ENCODE measurements at places on chromosomes 11 and 22.

GRCh38 chr11:12128301-12128751, 17.9 kb downstream of the MICAL2 start:
- DNase-seq: no peak

DNA sequence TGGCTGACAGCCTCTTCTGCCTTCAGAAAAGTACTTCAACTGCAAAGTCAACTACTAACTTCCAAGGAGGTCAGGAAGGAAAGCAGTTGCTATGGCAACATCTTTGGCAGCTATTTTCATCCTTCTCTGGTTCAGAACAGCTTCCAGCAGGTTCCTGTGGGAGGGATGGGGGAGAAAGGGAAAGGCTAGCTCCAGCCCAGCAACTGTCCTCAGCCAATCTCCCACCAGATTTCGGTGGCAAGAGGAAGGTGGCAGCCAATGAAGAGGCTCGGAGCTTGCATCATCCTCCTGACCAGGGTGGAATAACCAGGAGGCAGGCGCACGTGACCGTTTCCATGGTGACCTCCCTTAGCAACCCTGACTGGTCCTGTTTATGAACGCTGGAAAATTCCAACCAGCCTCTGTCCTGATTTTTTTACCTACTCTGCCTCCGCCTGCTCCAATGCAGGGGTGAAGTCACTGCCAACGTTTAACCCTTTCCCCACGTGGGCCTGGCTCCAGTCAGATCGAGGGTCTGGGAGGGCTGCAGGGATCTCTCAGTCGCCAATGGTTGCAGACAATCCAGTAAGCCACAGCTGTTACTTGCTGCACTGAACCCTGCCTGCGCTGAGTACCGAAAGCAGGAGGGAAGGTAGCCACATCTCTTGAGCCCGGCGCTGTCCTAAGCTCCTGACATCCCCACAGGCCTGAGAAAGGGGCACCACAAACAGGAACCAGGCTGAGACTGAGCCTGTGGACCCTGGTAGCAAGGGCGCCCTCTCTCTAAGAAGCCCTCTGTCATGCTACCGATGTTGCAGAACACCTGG, 11.2 kb upstream of the MALAT1 start:
- peak; percentile 94 for DNase-seq

GRCh38 chr11:71447791-71448256, 369 bp downstream of the DHCR7 start:
- DNase-seq: no peak

GRCh38 chr11:78365381-78365792, 52.2 kb downstream of the GAB2 start:
- DNase-seq: no peak

DNA sequence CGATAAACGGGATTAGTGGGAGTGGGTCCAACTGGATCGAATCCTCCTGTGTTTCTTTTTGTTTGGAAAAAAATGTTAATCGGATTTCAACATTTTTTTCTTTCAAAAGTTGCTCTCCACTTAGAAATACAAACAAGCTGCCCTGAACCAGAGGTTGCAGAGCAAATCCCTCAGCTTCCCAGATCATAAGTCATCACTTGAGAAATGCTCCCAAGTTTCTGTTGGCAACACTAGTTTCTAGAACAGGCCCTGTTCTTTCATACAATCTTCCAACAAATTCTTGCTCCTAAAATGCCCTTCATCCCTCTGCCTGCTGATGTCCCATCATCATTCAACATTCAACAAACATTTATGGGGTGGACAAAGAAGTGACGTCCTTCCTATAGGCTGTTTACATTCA, 1.3 kb upstream of the MLC1 start:
- no peak for DNase-seq

GRCh38 chr22:36182857-36183256, 18.8 kb downstream of the APOL4 start:
- DNase-seq: no peak

- DNase-seq: no peak
Observed at GRCh38 chr22:45206233-45206632, 34.5 kb downstream of the KIAA0930 start.

DNA sequence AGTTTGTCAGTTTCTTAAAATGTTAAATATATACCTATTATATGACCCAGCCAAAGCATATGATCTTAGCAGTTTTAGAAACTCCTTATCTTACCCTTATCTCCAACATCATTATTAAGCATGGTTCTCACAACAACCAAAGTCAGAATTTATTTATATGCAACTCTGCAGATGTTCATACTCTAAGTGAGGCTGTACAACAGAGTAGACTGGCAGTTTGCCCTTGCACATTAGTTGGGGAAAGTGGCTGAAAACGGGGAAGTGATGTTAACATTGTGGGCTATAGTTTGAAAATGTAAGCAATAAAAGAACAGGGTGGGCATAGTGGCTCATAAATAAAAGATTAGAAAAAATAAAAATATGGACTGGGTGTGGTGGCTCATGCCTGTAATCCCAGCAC, 49.7 kb downstream of the ATG16L2 start:
- no peak for DNase-seq

DNA sequence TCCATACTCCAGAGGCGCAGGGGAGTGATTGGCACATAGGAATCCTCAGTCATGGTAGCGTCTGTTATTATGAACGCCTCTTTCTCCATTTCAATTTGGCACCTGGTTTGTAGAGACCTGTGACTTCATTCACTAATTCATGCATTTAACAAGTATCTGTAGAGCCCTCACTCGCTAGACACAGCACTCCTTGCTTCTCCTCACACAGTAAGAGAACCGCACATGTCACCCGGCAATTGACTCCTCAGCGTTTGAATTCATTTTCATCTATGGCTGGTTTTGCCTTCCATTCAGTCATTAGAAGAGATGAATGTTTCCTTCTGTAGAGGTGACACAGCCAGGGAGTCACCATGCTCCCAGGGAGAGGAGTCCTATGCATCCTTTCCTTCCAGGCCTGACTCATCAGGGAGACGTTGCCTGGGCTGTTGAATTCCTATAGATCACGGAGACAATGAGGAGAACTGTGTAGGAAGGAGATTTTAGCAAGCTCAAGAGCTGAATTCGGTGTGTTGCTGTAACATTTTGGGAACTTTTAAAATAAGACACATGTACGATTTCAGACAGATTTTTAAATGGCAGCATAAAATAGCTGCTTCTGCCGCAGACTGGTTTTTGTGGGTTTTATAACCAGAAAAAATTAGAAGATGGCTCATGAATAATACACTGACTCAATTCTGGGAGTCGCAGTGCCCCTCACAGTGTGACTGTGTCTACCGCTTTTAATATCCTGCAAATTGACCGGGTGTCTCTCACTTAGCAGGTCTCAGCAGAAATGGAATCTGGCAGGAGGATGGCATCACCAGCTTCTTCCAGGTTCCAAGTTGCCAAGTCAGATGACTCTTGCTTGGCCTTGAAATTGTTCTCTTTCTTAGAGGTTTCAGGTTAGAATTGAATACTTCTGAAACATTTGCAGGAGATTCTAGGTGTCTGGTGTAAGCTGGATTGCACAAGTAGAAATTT, 44.4 kb upstream of the CLMP start:
- no peak for DNase-seq

- no peak for DNase-seq
Observed at GRCh38 chr11:126607374-126607773, 251.9 kb downstream of the ST3GAL4 start.

- no peak for DNase-seq
Observed at GRCh38 chr22:47116426-47117341, 354.2 kb downstream of the TBC1D22A start.

DNA sequence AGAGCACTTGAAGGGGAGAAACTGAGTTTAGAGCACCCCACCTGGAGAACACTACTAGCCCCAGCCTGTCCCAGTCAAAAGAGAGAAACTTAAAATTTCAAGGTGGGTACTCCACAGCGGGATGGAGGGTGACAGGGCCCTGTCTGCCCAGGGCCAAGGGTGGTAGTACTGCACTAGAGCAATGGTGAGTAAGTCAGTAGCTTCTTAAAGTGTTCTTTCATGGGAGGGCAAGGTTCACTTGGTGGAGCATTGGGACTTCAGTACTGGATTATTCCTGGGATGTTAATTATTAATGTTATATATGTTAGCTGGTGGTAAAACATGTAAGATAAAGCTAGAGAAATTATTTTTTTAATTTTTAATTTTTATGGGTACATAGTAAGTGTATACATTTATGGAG, 28.5 kb upstream of the AQP11 start:
- no peak for DNase-seq

- no peak for DNase-seq
Observed at GRCh38 chr11:116312570-116313391, 460.0 kb downstream of the BUD13 start.

GRCh38 chr11:129846508-129847335, 31.1 kb downstream of the TMEM45B start:
- DNase-seq: peak; percentile 5

DNA sequence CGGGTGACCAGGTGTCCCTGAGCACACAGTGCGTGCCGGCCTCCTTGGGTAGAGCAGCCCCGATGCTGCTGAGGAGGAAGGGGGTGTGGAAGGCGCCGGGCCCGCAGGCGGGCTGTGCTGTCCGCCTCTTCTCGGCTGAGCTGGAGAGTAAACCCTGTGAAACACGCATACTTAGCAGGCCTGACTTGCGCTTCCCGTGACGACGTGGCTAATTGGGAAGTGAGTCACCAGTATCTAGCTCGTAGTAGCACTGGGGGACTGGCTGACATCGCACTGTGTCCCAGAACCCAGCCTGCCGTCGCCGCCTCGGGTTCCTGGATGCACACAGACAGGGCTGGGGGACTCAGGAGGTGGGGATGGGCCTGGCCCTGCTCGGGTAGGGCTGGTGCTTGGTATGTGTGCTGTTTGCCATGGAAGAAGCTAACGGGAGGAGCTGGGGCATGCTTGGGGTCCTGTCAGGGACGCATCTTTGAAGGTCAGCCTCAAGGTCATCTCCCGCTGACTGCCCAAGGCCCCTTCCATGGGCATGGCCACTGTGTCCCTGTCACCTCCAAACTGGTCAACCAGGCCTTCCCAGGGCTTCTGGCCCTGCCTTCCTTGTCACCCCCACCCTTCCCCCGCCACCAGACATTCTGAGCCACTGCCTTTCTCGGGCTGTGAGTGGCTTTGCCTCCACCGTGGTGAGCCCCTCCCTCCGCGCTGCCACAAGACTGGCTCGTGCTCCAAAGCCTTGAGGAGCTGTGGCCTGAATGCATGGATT, 1327.0 kb downstream of the BRD1 start:
- no peak for DNase-seq

GRCh38 chr11:29328961-29329441, 687.8 kb downstream of the KCNA4 start:
- no peak for DNase-seq

DNA sequence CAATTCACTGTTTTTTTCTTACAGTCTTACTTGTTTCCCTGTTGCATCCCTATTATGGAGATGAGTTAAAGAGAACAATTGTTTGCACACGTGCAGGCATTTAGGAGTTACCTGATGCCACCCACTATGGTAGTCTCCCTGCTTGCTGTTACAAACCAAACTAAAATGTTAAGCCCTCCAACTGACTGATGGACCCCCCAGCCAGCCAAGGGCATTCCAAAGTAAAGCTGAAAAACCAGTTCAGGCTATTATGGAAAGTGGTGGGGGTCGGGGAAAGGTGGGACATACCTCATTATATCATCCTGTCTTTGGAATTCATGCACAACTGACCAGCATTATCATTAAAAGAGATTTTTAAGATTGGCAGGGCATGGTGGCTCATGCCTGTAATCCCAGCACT, 47.0 kb upstream of the GNAZ start:
- no peak for DNase-seq

DNA sequence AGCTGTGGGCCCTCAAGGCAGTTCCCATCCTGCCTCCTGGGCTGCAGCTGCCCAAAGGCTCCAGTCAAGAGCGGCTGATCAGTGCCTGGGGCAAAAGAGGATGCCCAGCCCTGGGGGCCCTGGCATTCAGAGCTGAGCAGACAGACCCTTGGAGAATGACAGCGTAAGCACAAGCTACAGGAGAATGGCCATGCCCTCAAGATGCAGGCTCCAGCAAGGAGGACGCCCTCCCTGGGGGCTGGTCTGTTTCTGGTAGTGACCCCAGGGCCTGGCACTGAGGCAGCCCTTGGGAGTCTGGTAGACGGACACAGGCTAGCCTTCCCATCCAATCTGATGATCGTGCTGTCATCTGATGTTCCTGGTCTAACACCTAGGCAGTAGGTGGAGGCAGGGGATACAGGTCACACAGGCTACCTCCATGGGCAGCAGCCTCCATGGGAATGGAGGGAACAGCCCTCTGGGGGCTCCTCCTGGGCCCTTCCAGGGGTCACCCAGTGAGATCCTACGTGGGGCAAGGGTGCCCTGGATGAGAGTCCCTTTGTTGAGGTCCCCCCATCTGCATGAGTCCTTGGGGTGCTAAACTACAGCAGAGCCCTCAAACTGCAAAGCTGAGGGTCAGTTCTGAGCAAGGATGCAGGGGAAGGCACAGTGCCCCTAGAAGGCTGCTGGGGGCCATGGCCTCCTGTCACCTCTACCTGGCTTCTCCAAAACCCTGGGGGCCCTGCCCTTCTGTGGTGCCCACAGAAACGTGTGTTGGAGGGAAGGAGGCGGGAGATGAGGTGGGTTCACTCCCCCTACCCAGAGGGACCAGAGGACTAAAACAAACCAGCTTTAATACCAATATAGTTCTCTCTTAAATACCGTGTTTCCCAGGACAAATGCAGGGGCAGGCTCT, 10.2 kb upstream of the SF1 start:
- no peak for DNase-seq

GRCh38 chr11:73267906-73268540, 4.1 kb upstream of the P2RY6 start:
- no peak for DNase-seq

DNA sequence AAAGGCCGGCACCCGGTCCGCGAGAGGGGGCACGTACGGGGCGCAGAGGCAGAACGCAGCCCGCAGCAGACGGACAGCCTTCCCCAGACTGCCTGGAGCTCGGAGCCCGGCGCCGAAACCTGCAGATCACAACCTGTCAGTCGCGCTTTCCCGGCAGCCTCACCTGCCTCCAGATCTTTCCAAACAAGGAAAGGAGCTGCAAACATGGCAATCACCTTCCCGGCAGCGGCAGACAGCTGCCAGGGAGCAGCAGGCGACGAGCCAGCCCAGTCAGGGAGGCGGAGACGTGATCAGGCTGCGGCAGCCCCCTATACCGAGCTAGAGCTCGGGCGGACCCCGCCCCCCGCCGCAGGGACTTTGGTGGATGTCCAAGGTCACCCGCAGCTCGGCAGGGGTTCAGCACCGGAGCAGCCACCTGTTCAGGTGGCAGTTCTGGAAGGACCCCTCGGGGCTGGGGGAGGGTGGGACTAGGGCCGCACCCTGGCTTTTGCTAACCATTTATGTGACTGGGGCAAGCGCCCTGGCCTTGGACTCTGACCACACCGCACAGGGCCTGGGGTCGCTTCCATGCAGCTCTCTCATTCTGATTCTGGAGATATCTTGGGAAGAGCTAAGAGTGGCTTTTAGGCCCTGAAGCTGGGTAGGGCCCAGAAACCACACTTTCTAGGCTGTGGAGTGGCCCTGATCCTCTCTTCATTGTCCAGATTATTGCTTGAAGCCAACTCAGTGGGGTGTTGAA, 143.8 kb downstream of the NECTIN1 start:
- DNase-seq: no peak

Measured in SK-N-MC (cell line).